Peyer's patch (tissue), 4 donors: ENCODE measurements at places on chromosomes 4 and X.

GRCh38 chrX:136827026-136827425 lies 46.3 kb upstream of the ARHGEF6 start:
- DNase-seq, result no peak

DNA sequence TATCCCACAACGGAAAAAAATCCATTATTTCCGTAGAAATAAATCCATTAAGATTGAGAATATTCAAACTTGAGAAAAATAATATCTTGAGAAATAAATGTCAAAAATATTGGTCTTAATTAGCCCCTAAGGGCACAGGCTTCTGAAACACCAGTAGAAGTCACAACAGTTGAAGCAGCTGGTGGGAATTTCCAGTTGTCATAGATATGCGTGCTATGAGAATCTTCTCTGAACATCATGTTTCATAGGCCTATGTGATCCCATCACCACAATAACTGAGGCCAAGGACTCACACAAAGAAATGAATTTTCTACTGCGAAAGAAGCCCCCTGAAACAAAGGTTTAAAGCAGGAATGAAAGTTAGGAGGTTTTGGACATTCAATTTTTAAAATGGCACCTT lies 292.0 kb downstream of the DTHD1 start:
- no peak for DNase-seq

- no peak for DNase-seq
Observed at GRCh38 chr4:160364217-160364616, 1261.3 kb downstream of the RAPGEF2 start.

GRCh38 chrX:74421740-74422352 lies 553 bp downstream of the SLC16A2 start:
- no peak for DNase-seq

- DNase-seq, result no peak
Observed at GRCh38 chr4:2850966-2851798, 7.5 kb downstream of the ADD1 start.

- DNase-seq, result no peak
Observed at GRCh38 chr4:26171941-26172340, 148.9 kb upstream of the RBPJ start.

DNA sequence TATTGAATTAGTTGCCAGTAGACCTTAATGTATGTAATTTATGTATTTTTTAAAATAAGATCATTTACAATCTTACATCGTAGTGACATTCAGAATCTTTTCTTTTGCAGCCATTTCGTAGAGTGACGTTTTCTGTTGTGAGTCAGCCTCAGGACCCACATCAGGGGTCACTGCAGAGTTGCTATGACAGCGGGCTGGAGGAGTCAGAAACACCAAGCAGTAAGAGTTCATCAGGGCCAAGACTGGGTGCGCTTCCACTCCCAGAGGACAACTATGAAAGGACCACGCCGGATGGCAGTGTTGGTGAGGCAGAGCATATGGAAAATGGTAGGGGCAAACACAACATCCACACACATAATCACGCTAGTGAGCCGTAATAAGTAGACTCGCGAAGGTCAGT lies 199.9 kb downstream of the PCDH7 start:
- DNase-seq, result no peak

GRCh38 chr4:72568959-72569718 lies at the start of gene ADAMTS3:
Gene ADAMTS3, minus strand, starts transcription at chr4:72569221. Its CDS starts 459 bp downstream, at chr4:72568762.
- DNase-seq, result peak; percentile 48

DNA sequence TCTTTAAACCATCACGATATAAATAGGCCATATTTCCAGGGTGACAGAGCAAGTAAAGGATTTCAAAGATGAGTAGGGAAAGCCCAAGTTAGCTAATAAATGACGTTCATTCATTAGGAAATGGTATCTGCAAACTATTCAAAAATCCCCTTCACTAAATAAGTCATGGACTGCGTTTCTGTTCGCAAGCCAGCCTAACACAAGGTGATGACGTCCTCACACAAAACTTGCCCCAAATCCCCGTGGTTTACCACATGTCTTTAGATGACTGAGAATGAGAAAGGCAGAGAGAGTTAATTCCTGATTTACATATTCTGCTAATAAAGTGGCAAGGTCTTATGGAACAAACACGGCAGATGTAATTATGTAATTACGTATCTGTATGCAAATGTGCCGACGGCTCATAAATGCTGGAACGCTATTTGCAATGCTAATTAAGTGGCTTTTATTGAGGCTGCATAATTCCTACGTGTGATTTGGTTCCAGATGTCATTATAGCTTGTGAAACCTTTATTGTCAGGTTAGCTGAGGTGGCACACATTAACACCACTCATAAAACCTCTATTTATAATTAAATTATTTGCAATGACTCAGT lies 437.7 kb upstream of the FRG1 start:
- DNase-seq, result no peak

- no peak for DNase-seq
Observed at GRCh38 chrX:150602743-150603142, 34.3 kb downstream of the MTM1 start.

- DNase-seq, result peak; percentile 48
Observed at GRCh38 chr4:26873391-26874026, 12.9 kb downstream of the STIM2 start.

- no peak for DNase-seq
Observed at GRCh38 chr4:184384056-184384809, 90.1 kb downstream of the IRF2 start.

DNA sequence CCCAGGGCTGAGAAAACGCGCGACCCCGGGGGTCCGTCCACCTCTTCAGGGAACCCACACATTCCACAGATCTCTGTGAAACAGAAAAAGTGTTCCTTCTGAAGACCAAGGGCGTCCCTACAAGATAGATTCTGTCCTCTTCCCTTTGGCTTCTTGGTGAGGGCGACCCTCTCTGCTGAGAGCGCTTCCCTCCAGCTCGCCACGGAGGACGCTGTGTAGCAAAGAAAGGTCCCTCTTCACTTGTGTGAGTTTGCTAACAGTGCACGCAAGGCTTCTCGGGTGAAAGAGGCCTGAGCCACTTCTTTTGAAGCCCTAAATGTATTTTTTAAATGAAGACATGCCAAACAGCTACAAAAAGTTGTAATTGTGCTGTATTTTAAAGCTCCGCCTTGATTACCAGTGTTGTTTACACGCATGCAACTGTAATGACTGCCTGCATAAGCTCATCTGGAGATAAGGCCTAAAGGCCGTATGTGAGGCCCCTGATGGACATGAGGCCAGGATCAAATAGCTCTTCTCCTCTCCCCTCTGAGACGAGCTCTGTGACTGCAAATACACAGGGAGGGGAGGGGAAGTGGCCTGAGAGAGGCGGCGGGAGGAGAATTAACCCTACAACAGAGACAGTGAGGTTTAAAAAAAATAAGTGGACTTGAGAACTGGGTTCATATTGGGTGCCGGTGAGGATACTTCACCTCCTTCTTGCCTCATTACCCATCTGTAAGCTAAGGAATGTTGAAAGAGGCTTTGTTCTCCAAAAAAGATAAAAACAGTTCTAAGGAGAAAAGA lies 95.5 kb downstream of the SOWAHB start:
- DNase-seq, result no peak

- no peak for DNase-seq
Observed at GRCh38 chrX:150767045-150767395, 73.8 kb downstream of the MTMR1 start.

DNA sequence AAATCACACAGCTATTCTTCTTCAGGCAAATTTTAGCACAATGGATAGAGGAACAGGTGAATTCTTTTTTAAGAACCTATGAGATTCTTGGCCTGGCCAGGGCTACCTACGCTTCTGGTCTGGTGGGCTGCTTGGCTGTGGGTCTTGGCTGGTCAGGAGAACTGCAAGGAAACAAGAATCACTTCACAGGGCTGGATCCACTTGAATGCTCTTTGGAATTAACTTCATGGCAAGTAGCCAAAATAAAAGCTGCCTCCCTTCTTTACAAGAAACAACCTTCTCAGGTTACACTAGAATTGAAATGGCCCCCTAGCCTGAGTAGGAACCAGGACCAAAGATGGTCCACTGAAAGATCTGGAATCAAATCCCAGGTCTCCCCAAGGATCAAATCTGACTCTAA lies 519.1 kb downstream of the IQCM start:
- DNase-seq, result no peak

GRCh38 chr4:82097504-82097903 lies 276.3 kb downstream of the HNRNPD start:
- no peak for DNase-seq

GRCh38 chr4:153792618-153793247 lies 3.9 kb upstream of the SFRP2 start:
- DNase-seq, result no peak

GRCh38 chr4:44354172-44354571 lies 94.4 kb downstream of the KCTD8 start:
- DNase-seq, result no peak

GRCh38 chrX:3191796-3192195 lies 150.5 kb downstream of the ARSF start:
- no peak for DNase-seq

DNA sequence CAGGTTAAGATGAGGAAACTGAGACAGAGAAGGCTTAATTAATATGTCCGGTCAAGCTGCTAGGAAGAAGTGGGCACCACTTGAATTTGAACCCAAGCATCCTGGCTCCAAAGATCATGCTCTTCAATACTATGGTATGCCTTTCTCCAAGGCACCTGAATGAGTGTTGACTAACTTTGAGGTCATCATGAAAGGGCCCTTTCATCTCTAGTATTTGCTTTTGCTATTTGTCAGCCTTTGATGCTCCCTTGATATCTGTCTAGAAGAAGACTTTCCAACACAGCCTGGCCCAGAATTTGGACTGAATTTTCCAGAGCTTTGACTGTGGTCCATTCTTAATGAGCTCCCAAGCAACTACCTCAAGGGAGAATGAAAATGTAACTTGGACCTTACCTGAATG lies 179.1 kb upstream of the DKK2 start:
- no peak for DNase-seq

DNA sequence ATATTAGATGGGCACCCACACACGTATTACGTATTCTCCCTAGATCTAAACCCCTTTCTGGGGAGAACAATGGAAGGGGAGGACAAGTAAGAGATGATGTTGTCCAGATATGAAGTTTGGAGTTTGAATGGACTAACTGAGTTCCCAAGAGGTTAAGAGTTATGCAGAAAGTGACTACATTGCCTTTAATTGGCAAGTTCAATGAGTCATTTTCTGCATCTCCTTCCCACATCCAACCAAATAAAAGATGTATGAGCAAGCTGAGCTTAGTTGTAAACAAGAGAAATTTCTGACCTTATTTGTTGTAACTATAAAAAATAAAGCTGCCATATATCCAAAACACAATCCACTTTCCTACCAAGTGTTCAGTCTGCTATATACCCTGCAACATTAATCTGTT lies 50.5 kb downstream of the TIGD2 start:
- no peak for DNase-seq

DNA sequence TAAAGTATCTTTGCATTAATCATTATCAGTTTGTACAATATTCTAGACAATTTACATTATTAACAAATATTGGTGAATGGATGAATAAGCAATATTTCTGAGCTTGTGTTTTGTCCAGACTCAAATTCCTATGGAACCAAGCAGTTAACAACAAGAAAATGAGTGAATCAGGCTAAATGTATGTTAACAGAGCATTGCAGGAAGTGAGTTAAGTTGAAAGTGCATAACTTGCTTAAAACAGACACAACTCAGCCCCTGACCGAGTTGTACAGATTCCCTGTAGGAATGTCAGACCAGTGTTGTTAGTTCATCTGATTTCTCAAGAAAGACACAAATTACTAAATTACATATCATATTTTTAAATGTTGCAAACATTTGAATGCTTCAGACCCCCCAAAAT lies 23.7 kb upstream of the CSN1S1 start:
- no peak for DNase-seq

- DNase-seq, result no peak
Observed at GRCh38 chrX:47169273-47169672, 24.3 kb downstream of the RBM10 start.

DNA sequence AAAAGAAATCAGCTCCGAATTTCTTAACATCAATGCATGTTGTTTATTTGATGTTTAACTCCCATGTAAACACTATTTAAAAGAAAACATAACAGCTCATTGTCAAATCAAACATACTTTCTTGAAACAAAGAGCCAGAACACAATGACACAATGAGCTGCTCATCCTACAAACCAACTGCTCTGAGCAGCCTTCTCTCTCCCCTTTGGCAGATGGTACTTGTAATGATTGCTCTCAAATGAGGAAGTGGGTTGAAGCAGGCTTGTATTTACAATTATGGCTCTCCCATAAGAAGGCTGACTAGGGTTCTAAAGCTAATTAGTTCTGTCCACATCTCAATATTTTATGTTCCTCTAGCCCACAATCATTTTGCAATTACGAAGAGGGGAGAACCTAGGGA lies 637.8 kb upstream of the ADGRL3 start:
- no peak for DNase-seq

- DNase-seq, result no peak
Observed at GRCh38 chr4:86218746-86219473, 140.9 kb downstream of the MAPK10 start.

DNA sequence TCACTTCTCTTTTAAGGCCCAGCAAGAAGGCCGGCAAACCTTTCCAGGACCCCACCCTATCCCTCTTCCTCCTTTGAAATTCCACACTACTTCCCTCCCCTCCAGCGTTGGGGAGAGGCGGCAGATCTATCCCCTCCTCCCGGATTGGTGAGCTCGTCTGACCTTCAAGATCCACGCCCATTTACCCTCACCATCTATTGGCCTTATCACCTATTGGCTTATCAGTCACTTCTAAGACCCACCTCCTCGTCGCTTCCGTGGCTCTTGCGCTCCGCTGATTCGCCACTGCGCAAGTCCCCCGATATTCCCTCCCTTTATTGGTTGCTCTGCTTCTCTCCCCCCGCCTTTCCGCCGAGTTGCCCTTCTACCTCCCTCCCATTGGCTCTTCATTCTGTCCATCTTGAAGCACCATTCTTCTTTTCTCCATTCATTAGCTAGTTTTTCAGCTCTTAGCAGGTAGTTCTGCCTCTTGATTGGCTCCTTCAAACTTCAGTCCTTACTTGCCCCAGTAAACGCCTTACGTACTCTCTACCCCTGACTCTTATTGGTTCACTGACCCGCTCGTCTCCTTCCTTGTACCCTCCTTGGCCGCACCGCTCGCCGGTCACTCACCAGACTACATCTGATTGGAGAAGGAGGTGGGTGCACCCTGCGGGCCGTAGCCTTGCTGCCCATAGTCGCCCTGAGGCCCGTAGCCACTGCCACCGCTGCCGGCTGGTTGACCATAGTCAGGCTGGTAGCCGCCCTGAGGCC lies 4.8 kb upstream of the PRICKLE3 start:
- peak; percentile 88 for DNase-seq

- no peak for DNase-seq
Observed at GRCh38 chr4:40719008-40719623, 30.6 kb upstream of the NSUN7 start.

GRCh38 chr4:40562208-40562607 lies 67.5 kb downstream of the RBM47 start:
- no peak for DNase-seq

DNA sequence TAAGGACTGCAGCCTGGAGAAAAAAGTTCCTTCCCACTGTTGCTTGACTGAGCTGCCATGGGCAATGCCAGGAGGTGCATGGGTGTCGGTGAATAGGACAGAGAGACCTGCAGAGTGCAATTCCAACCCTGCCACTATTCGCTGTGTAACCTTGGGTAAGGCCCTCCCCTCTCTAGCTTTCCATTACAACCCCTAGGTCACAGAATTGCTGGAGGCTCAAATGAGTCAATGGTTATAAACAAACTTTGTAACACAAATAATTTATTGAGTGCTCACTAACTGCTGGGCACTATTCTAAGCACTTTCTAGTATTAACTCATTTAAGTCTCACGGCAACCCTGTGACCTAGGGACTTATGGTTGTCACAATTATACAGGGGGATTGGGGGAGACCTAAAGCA lies 37.8 kb downstream of the PJA1 start:
- DNase-seq, result no peak
